HTR-8/SVneo (cell line): ENCODE measurements at places on chromosomes 2 and 18.

DNA sequence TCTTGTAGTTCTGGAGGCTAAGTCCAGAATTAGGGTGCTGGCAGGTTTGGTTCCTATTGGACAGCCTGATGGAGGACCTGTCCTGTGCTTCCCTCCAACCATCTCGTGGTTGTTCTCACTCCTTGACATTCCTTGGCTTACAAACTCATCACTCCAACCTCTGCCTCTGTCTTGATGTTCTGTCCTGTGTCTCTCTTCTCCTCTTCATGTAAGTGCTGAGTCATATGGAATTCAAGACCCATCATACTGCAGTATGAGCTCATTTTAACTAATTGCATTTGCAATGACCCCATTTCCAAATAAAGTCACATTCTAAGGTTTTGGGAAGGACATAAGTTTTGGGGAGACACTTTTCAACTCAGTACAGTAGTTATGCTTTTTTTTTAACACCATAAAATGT lies 374.7 kb downstream of the TRIB2 start:
- no peak for DNase-seq

DNA sequence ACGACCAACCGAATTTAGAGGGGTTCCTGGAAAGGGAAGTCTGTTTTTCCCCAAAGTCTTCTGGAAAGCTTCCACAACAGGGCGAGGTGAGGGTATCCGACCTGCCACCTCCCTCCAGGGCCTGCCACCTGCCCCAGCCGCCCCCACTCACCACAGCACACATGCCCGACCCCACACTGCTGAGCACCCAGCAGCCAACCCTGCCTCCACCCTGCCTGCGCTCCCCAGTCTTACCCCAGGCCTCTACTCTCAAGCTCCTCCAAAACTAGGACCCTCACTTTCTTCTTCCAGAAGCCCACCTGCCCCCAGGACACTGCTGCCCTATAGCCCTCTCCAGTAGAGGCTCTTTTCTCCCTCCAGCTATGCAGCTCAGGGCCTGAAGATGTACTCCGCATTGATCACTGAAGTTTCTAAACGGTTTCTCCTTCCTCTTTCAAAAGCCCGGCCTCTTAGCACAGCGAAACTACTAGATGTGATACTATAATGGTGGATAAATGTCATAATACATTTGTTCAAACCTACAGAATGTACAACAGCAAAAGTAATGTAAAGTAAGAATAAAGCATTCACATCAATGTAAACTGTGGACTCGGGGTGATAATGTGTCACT lies 128.8 kb upstream of the SLC1A4 start:
- no peak for DNase-seq

- no peak for DNase-seq
Measured at GRCh38 chr2:166084301-166084700, 43.5 kb downstream of the SCN1A start.

GRCh38 chr2:44716131-44716530 lies 225.4 kb upstream of the SIX3 start:
- no peak for DNase-seq

- no peak for DNase-seq
Measured at GRCh38 chr2:238167761-238168160, 9.0 kb downstream of the ERFE start.
